ENCODE measurements at places on chromosomes 3 and 15.

GRCh38 chr15:50181201-50181968, 611 bp upstream of the SLC27A2 start:
- DNase-seq: no peak

GRCh38 chr15:28995705-28996104, 109.9 kb downstream of the APBA2 start:
- no peak for DNase-seq

- DNase-seq: no peak
Measured at GRCh38 chr3:188453431-188454384, 299.8 kb downstream of the LPP start.

- no peak for DNase-seq
Measured at GRCh38 chr15:98682992-98683701, 34.8 kb downstream of the IGF1R start.

DNA sequence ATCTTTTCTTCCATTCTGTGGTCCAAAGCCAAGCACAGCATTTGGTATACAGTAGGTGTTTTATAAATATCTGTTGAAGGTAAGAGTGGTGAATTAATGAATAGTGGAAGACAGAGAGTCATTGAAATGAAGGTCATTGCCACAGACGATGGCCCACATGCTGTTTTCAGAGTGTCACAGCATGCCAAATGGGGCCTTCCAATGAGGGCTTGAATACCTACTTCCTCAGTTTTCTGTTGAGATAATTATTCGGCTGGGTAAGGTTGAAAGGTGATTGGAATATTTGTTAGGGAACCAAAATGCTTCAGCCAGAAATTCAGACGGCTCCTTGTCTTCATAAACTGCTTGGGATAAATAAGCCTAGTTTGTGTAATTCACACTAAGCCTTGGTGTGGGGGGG, 205.3 kb upstream of the TBL1XR1 start:
- DNase-seq: no peak

GRCh38 chr3:140614001-140614400, 63.9 kb upstream of the TRIM42 start:
- no peak for DNase-seq

DNA sequence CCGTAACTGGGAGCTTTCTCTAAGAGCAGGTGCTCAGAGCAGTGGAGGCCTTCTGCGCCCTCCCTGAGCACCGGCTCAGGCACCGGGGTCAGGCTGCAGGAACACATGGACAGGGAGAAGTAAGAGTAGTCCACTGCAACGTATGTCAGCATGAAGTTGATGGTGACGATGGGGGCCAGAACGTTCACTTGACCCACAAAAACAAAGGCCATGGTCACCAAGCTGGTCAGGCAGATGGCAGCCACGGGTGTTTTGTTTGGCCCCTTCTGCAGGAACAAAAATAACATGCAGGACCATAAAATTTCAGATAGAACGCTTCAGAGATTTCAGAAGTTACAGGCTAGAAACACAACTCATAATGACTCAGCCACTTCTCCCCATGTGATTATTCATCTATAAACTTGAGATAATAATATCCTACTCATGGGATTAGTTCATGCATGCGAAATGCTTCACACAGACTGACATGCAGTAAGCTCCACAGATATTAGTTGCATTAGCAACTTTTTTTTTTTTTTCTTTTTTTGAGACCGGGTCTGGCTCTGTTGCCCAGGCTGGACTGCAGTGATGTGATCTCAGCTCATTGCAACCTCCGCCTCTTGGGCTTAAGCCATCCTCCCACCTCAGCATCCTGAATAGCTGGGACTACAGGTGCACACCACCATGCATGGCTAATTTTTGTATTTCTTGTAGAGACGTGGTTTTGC, 52.2 kb upstream of the HEG1 start:
- no peak for DNase-seq

GRCh38 chr15:101521069-101521468, 31.6 kb upstream of the PCSK6 start:
- no peak for DNase-seq

DNA sequence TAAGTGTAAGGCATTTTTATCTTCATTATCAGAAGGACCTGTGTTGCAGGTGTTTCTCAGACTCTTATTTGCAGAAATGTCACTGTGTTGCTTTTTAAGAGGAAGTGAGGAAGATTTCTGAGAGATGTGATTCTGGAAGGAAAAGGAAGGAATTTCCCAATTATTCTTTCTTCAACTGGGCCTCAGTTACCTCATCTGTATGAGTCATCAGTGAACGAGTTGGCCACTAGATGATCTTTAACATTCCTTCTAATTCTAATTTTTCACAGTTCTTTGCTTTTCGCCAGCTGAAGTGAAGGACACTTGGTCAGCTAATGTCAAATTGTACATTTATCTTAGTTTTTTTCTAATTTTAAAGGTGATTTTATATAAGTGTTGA, 28.9 kb downstream of the CLEC3B start:
- peak; percentile 44 for DNase-seq

DNA sequence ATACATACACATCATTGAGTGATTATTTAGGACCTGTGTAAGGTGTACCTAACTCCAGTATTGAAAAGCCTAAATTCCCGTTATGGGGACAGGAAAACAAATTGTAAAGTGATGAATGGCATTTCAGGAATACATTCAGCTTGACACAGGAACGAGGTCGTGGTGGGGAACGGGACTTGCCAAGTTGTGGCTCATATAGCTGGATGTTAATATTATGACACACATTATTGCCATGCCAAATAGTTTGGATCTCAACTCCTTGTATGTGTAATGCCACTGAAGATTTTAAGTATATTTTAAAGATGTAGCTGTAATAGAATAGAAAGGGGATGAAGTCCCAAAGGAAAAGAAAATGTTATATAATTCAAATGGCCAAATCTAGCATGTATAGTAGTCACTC, 227.2 kb upstream of the GOLIM4 start:
- DNase-seq: no peak

DNA sequence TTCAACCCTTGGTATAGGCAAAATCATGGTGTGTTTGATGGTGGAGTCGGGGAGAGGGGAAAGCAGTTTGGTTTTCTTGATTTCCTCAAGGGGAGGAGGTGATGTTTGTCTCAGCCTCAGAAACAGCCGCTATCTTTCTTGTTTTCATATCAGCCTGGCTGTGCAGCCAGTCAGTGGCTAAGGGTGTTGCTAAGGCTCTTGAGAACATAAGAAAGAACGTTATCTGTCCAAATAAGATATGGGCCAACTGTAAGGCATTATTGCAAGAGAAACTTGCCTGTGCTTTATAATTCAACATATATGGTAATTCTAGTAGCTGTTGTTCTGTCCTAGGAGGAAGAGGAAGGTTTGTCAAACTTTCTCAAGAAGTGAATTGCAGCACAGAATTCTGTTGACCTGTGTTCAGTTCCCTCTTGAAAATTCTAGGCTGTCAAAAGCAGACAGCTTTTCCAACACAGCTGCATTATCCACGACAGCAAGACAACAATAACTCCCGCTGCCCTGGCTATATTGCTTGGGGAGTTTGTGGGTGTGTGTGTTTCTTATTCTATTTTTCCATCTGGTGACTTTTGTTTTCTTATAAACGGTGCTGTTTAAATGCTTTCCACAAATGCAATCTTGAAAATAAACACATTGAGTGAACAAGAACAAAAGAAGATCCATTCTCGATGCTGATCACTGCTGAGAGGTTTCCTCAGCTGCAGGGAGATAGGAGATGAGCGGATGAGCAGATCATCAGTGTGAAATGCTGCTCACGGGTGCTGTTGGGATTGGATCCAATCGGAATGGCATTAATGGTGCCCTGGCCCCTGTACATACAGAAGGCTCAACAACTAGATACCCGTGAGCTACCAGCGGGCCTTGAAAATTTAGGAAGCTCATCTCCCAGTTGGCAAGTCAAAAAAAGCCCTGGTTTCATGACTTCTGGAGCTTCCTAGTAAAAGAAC, 90.8 kb upstream of the TNFAIP8L3 start:
- DNase-seq: no peak

DNA sequence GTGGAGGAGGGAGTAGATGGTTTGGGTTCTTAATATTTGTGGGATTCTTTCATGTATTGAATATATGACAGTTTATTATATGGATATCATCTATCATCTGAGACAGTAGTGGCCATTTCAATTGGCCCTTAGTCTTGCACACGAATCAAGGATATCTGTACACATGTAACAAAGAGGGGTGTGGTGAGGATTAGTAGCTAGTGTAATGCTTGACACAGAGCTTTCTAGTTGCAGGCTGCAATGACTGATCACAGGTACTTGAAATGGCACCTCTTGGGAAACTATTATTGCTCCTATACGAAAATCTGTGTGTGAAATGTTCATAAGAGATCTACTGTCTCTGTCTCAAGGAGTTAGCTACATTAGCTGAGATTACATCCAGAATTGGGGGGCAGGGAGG, 12.8 kb downstream of the TM4SF1 start:
- DNase-seq: no peak

- DNase-seq: no peak
Measured at GRCh38 chr15:99102332-99103235, 2.3 kb upstream of the SYNM start.

GRCh38 chr3:71238355-71238757, 345.2 kb downstream of the FOXP1 start:
- DNase-seq: no peak

DNA sequence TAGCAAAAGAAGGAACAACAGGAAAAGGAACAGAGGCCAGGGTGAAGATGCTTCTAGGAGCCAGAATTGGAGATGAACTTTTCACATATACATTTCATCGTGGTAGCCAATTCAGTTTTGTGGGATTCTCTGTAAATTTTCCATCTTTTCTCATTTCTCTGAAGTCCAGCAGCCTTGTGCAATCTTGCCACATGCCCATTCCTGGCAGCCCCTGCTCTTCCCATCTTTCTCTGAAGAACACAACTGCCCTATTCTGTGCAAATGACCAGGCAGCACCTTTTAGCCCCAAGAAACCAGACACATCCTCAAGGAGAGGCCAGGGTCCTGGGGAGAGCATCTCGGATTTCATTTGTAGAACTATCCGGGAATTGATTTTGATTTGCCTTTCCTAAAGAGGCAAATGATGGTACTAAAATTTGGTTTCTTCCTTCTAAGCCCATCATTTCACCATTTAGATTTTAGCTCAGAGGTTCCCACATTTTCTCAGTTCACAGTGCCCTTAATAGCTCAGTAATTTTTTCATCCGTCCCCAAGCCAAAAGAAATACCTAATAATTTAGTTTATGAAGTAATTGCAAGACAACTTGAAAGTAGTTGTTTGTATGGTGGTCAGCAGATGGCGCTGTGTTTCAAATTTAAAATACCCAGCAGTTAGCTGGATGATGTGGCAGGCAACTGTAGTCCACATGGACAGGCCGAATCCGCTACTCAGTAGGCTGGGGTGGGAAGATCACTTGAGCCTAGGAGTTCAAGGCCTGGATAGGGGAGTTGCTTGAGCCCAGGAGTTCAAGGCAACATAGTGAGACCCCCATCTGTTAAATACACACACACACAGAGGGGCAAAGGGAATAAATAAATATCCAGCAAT, 61.3 kb upstream of the ACKR4 start:
- peak; percentile 77 for DNase-seq

DNA sequence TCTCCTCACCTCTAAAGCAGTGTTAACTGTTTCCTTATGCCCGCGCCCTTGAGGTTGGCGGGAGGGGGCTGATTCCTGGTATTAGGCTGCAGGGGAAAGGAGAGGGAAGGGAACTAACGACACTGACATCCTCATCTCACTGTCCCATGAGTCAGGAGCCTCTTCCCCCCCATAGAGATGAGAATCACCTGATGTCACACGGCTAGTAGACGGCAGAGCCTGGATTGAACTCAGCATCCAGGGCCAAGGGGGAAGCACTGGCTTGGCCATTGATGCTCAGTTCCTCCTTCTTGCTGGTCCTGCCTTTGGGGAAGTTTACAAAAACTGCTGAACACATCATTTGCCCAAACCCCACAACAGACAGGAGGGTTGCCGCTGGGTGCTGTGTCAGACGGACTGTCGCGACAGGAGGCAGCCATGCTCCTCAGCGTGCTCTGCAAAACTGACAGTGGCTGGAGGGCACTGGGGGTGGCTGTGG, 38.5 kb downstream of the IDH2 start:
- DNase-seq: no peak

DNA sequence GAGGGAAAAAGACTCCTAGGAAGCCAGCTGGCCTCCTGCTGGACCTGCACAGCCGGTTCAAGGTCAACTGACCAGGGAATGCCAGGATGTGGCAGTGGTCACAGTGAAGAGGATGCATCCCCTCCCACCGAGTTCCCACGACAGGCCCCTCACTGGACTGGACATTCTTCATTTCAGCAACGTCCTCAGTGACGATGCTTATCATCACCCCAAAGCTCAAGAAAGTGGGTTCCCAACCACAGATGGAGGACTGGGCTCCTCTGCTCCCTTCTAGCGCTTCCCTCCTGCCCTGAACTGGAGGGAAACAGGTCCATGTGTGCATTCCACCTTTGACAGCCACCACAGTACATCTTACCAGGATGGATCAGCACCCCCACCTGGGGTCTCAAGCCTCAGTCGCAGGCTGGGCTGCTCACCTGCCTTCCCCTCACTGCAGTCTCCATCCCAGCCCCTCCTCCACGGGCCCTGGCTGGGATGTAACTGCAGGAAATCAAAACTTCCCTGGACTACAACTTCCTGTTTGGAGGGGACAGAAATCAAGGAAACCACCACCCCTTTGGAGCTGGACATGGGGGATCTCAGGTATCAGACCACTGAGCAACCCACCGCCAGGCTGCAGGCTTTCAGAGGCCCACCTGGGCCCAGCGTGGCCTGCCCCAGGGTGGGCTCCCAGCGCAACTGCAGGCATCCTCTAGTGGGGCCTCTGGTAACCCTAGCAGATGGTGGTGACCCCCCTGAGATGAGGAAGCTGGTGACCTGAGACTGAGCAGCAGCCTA, 7.3 kb downstream of the CALML4 start:
- DNase-seq: no peak

DNA sequence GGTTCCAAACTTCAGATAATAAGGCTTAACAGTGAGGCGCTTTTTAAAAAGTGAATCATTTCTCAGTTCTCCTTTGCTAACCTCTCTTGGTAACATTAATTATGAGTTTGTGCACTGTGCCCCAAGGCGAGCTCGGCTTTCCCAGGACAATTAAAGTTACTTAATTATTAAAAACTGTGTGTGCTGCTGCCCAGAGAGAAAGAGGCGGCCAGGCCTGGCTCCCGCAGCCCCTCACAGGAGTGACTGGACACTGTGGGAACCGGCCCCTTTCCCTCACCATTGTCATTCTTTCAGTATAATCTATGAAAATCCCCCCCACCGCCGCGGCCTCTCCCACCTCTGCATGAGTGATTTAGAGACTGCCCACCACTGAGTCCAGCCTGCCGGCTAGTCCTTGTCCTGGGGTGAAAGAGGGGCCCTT, 43.1 kb upstream of the HES1 start:
- DNase-seq: no peak

GRCh38 chr3:129476586-129476985, 36.6 kb downstream of the IFT122 start:
- DNase-seq: no peak

- DNase-seq: no peak
Measured at GRCh38 chr3:30795176-30795575, 99.3 kb downstream of the GADL1 start.

GRCh38 chr15:80709542-80709941, 14.4 kb downstream of the ABHD17C start:
- DNase-seq: no peak
